ENCODE measurements at places on chromosomes 6 and 20.

- no peak for DNase-seq
These were observed 13.6 kb downstream of the LRRC73 start for GRCh38 chr6:43496370-43497128.

GRCh38 chr6:43733471-43734293 is 36.3 kb upstream of the VEGFA start:
- DNase-seq: no peak

GRCh38 chr6:168664956-168665355 is 224.0 kb downstream of the SMOC2 start:
- no peak for DNase-seq

DNA sequence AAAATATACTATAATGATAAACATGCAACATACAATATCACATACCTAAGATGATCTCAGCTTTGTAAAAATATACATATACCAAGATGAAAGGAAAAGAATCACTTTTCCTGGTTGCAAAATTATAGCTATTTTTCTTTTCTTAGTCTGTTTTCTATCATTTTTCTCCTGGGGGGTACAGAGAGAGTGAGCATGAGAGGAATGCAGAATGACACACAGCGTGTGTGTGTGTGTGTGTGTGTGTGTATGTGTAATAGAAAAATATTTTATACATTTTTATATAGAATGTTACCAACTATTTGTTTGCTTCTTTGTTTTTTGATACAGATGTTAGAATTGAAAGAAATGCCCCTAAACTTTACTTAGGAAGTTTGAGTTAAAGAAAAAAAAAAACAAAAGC is 64.3 kb downstream of the FAM83B start:
- no peak for DNase-seq

DNA sequence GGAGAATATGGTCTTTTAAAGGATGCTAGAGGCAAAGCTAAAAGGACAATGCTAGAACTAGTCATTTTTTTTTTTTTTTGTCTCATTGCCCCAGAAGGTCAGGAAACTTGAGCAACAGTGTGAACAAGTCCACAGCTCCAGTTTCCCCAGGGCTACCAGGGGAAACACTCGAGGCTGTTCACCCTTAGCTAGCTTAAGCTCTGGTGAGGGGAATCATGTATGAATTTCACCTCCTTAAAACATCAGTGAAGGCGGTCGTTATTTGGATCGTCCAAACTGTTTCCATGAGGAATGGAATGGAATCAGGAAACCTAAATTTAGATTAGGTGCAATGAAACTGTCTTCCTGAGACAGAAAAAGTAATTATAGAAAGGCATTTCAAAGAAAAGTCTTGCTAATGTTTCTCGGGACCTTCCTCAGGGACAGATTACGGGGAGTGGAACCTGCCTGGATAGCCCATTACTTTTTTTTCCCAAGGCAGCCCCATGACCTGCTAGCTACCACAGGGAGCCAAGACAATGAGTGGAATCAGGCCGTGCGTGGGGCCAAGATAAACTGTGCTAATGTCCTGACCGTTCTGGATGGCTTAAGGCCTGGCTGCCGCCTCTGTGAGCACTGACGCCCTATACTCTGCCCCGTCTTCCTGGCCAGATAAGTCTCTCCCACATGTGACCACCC is 164.8 kb upstream of the SGK1 start:
- no peak for DNase-seq

DNA sequence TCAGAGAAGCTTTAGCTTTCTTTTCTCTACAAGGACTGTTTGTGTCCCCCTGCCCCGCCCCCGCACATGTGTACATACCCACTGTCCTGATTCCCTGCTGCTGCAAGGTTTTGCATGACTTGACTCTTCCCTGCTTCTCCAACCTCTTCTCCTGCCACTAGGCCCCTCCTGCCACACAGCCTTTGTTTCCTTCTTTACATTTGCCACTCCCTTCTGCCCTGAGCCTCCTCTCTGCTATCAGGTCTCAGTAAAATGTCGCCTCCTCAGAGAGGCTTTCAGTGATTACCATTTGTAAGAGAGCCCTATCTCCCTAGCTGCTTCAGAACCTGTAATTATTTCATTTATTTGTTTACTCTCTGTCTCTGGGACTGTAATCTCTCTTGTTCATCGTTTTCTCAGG is 56.4 kb upstream of the VSTM2L start:
- no peak for DNase-seq

DNA sequence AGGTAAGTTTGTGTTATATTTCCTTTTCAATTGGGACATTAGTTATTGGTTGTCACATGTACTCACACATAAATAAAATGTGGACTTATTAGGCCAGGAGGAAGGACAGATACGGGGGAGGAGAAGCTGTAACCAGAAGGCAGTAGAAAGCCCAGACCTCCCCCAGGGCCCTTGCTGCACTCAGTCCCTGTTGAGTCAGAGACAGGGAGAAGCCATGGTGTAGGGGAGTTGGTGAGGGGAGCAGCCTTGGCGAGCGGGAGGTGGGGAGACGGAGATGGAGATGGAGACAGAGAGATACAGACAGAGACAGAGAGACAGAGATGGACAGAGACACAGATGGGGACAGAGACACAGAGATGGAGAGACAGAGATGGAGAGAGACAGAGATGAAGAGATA is 263.2 kb downstream of the DLL1 start:
- no peak for DNase-seq
